GM23248 (cell line): ENCODE measurements at places on chromosomes 2 and 18. TPM values are rescaled to one million over a fixed set of nuclear protein-coding genes. Genes with fewer than 3 reads are reported as not detected.
A peak's percentile ranks its signal among the peaks of the same experiment; 100 is the strongest.

CTLA4 gene
- total RNA-seq, result not detected in 2 replicates

KHK gene
- total RNA-seq, result not detected in 2 replicates

CD8B gene
- total RNA-seq, result not detected in 2 replicates

- no peak for DNase-seq
Measured at GRCh38 chr2:157287160-157287559, 29.7 kb downstream of the GALNT5 start.

GRCh38 chr2:207925601-207926000 lies 99.7 kb downstream of the PLEKHM3 start:
- DNase-seq, result no peak

GRCh38 chr2:120937686-120938044 lies 202.0 kb downstream of the GLI2 start:
- DNase-seq, result peak; percentile 87

- peak; percentile 17 for DNase-seq
Measured at GRCh38 chr2:23375448-23375847, 9.5 kb upstream of the KLHL29 start.

- peak; percentile 76 for DNase-seq
Measured at GRCh38 chr18:13500869-13501542, 225.4 kb downstream of the FAM210A start.

DNA sequence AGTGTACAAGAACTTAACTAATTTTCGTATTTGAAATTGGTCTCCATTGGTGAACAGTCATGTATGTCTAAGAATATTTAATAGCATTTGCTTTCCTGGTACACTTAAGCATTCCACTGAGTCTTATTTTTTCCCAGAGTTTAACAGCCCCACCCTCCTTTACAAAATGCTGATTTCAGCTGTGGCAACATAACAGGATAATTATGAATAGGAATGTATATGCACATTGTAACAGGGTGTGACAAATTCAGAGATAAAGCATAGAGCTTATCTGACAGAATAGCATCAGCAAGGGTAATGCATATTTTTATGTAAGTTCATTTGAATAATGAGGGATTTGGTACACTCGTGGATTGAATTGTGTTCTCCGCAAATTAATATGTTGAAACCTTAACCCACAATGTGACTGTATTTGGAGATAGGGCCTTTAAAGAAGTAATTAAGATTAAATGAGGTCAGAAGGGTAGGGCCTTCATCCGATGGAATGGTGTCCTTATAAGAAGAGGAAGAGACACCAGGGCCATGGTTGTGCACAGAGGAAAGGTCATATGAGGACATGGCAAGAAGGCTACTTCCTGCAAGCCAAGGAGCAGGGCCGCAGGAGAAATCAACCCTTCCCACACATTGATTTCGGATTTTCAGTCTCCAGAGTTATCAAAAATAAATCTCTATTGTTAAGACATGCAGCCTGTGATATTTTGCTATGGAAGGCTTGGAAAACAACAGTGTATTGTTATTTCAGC lies 439.7 kb upstream of the CDH20 start:
- DNase-seq, result no peak

- DNase-seq, result no peak
Measured at GRCh38 chr2:200199005-200199404, 107.5 kb upstream of the SPATS2L start.

- no peak for DNase-seq
Measured at GRCh38 chr18:9047715-9048114, 54.8 kb upstream of the NDUFV2 start.

DNA sequence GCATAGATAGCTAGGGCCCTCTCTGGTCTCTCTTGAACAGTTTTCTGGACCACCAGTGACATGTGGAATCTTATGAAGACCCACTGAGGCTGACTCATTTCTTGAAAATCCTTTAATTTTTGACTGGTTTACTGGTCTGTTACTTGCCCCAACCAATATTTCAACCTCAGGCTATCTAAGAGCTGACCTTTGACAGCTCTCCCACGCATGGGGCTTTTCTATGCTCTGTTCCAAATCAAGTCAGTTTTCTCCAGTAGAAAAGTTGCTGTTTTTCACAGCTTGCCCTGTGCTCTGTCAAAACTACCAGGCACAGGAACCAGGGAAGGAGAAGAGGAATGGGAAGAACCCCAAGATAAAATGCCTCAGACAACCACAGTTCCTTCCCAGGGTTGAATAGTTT lies 46.0 kb upstream of the MTIF2 start:
- DNase-seq, result no peak

DNA sequence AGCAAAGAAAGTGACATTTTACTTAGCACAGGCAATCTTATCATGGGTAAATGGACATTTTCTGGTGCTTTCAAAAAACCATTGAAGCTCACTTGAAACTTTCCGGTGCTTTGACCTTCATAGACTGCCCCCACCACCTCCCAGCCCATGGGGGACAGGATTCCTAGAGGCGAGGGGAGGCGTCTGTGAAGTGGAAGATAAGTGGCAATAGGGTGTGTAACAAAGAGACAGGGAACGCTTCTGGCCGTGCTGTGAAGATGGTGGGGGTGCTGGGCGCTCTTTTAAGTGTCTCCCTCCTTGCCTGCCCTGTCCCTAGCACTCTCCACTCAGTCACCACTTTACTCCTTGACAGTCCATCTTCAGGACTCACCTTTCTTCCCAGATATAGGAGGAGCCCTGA lies 23.4 kb upstream of the GMPPA start:
- no peak for DNase-seq

DNA sequence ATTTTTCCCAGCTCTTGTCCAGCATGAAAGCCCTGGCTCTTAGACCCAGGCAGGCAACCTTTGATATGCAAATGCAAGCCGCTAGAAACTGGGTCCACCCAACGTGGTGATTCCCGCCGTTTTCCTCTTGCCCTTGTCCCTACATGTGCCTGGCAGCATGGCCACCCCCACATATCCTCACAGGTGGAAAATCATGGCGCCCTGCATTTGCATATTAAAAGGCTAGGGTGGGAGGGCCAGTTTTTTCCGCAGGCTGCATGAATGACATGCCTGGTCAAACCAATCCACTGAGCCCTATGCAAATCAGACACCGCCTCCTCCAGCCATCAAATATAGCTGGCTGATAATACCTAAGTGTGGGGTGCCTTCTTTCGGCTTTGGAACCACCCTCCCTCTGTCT lies 1091.8 kb upstream of the NXPH2 start:
- no peak for DNase-seq

GRCh38 chr2:239098288-239098970 lies 250.5 kb downstream of the TWIST2 start:
- peak; percentile 95 for DNase-seq

DNA sequence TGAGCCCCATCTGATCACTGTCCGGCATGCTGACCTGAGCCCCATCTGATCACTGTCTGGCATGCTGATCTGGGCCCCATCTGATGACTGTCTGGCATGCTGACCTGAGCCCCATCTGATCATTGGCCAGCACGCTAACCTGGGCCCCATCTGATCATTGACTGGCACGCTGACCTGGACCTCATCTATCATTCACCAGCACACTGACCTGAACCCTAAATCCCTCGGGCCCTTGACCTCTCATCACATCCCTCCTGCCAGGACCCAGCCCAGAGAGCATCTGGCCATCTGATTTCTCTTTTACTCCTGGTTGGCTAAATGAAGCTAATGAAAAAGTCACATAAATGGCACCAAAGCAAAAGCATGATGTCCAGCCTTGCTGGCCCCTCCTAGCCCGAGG lies 207.1 kb downstream of the NDUFA10 start:
- no peak for DNase-seq
